Diencephalon (tissue), 1 donor: ENCODE measurements at places on chromosomes 7 and 10. TPM values are rescaled to one million over a fixed set of nuclear protein-coding genes. Genes with fewer than 3 reads are reported as not detected.

The NAT16 gene
- total RNA-seq = 2.1 TPM

The ZNF503 gene
- 4.8 TPM for total RNA-seq

The MTURN gene
- total RNA-seq = 361 TPM

The ANKRD16 gene
- total RNA-seq = 7.8 TPM

The CYP2C9 gene
- total RNA-seq = not detected

The GDF10 gene
- total RNA-seq = 3.0 TPM

The CYCS gene
- total RNA-seq = 140 TPM

The AKR1C4 gene
- not detected for total RNA-seq

The EPO gene
- total RNA-seq = not detected

The GAD2 gene
- total RNA-seq = 40.1 TPM

The SPDYE2B gene
- not detected for total RNA-seq

The CUL1 gene
- total RNA-seq = 56.7 TPM

The HOGA1 gene
- total RNA-seq = 2.5 TPM

The FEZF1 gene
- total RNA-seq = 12.2 TPM

The CYP17A1 gene
- total RNA-seq = not detected

The FAM131B gene
- 78.4 TPM for total RNA-seq

The OLAH gene
- total RNA-seq = not detected

The CCDC71L gene
- total RNA-seq = 25.6 TPM

The TEX47 gene
- total RNA-seq = not detected

The PIK3AP1 gene
- total RNA-seq = 9.7 TPM

The PLEKHA1 gene
- 56.5 TPM for total RNA-seq

The COL17A1 gene
- total RNA-seq = under 0.01 TPM

The ENKUR gene
- total RNA-seq = 16.6 TPM

The AMZ1 gene
- 4.4 TPM for total RNA-seq

The NEUROD6 gene
- total RNA-seq = 4.2 TPM

The DGKI gene
- 93.9 TPM for total RNA-seq

The GCK gene
- total RNA-seq = 13.8 TPM
